ENCODE measurements at places on chromosomes 13 and 19.

GRCh38 chr13:113116206-113116800 is 6.3 kb upstream of the F10 start:
- H3K4me3 ChIP-seq: no peak overlapping the region
- peaks cover 4% of the 10 kb centered on the region for H3K4me1 ChIP-seq

DNA sequence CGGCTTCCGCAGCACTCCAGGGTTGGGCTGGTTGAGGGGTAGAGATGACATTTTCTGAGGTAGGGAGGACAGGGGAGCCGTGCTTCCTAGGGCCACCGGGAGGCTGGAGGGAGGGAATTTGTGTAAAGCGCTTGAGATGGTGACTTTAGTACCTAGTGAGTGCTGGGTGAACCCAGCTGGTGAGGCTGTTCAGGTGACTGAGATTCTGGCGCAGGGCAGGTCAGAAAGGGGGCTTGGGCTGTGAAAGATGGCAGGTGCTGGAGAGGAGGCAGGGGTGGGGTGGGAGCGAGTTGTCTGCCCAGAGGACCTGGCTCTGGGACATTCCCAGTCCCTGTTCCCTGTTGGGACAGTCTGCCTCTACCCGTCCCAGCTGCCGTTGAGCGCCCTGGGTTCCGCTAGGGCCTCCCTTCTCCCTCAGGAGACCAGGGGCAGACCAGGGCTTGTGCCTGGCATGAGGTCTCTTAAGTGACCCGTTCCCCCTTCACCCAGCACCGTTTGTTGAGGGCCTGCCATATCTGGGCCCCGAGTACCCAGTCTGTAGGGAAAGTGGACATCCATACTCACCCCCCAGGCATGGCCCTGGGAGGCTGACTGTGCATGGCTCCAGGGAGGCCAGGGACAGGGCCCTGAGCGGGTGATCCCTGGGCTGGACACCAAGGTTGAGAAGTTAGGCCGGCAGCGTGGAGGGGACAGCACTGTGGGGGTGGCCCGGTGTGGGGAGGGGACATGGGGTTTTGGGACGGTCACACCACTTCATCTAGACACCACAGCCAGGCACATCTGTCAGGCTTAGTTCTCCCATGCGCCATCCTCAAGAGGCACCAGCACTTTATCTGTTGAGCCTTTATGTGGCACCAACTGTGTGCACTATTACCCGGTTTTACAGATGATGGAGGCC is 5.0 kb downstream of the PTOV1 start:
- H3K4me1 ChIP-seq: peaks cover 15% of the 10 kb centered on the region
- H3K27ac ChIP-seq: no peak overlapping the region
- DNase-seq: no peak
- peaks cover 69% of the 10 kb centered on the region for H3K36me3 ChIP-seq

GRCh38 chr13:92941167-92941566 is 285.4 kb upstream of the GPC6 start:
- no peak overlapping the region for H3K27ac ChIP-seq
- no peak overlapping the region for H3K4me3 ChIP-seq
- DNase-seq: no peak
- H3K27me3 ChIP-seq: no peaks in the 10 kb centered on the region

DNA sequence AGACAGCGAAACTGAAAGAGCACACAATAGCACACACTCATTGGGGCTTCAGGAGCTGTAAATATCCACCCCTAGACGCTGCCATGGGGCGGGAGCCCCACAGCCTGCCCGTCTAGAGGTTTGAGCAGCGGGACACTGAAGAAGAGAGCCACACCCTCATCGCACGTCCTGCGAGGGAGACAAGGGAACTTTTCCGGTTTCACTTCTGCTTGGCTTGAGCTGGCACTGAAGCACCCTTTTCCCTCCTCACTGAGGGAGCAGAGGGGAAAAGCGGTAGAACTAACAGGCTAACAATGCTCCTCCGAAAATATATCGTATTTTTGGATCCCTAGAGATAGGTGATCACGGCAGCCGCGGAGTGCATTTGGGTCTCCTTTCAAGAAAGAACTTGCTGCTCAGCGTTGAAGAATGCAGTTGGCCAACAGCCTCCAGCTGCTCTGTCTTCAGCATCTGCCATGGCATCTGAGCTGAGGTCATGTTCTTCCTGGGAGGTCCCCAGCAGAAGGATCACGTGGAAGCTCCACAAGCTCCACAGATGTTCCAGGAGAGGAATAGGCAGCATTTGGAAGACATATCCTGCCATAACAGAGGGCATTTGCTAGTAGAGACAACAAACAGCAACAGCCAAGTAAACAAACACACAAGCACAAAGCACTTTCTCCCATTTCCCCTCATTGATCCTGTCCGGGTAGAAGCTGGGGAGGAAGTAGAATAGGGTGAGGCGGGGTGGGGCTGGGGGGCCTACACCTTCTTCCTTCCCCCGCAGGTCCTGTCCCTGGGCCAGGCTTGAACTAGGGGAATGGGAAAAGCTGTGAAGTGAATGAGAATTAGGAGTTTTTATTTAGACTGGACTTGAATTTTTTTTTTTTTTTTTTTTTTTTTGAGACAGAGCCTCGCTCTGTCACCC is 44.8 kb upstream of the ALOX5AP start:
- H3K4me1 ChIP-seq: no peaks in the 10 kb centered on the region
- H3K4me3 ChIP-seq: no peak overlapping the region
- peak; percentile 92 for DNase-seq

- no peaks in the 10 kb centered on the region for H3K27me3 ChIP-seq
- H3K36me3 ChIP-seq: no peaks in the 10 kb centered on the region
- no peak overlapping the region for H3K4me3 ChIP-seq
- DNase-seq: no peak
- H3K27ac ChIP-seq: no peak overlapping the region
Measured at GRCh38 chr19:2561221-2561620, 85.3 kb downstream of the GADD45B start.

GRCh38 chr19:38412491-38412890 is 9.6 kb downstream of the FAM98C start:
- H3K4me3 ChIP-seq: no peak overlapping the region
- no peaks in the 10 kb centered on the region for H3K36me3 ChIP-seq
- no peak for DNase-seq
- H3K27me3 ChIP-seq: no peaks in the 10 kb centered on the region

DNA sequence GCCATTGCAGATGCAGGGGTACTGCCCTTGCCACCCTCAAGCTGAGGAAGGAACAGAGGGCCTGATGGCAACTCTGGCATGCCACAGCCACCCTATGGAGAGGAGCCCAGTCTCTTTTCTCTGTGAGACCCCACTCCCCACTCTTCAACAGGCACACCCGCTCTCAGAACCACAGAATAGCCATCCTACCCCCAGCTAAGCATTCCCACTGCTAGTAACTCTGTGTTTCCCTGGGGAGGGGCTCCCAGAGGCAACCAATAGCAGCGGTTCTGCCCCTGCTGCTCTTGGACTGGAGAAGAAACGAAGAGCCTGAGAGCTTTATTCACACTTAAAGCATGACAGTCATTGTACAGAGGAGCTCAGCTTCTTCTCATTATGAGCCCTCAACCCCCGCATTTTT is 49.3 kb downstream of the UBL3 start:
- no peaks in the 10 kb centered on the region for H3K36me3 ChIP-seq
- no peak for DNase-seq
- H3K4me3 ChIP-seq: no peak overlapping the region
- peak overlapping the region; percentile 59 for H3K27ac ChIP-seq
- peaks cover 19% of the 10 kb centered on the region for H3K4me1 ChIP-seq
- H3K27me3 ChIP-seq: no peaks in the 10 kb centered on the region

DNA sequence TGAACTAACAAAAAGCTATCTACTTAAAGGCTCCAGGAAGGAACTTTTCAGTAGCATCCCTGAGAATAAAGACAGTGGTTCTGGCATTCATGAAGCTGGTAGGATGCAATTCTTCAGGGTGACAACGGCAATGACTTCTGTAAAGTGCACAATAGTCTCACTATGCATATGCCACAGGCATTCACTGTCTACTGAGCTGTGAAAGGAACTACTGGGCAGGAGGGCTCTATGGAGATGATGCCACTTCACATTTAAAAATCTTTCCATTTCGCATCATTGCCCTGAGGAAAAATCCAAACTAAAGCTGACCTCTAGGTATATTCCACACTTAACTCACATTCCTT is 2020.6 kb upstream of the PCDH20 start:
- no peaks in the 10 kb centered on the region for H3K36me3 ChIP-seq
- no peaks in the 10 kb centered on the region for H3K27me3 ChIP-seq
- no peak for DNase-seq
- H3K4me1 ChIP-seq: peaks cover 2% of the 10 kb centered on the region
- no peak overlapping the region for H3K27ac ChIP-seq

GRCh38 chr13:34738254-34738992 is 203.6 kb upstream of the NBEA start:
- H3K27ac ChIP-seq: no peak overlapping the region
- no peaks in the 10 kb centered on the region for H3K4me1 ChIP-seq
- H3K36me3 ChIP-seq: no peaks in the 10 kb centered on the region
- no peak for DNase-seq
- no peak overlapping the region for H3K4me3 ChIP-seq

- H3K4me3 ChIP-seq: no peak overlapping the region
- H3K4me1 ChIP-seq: no peaks in the 10 kb centered on the region
- no peak for DNase-seq
- H3K27me3 ChIP-seq: no peaks in the 10 kb centered on the region
Measured at GRCh38 chr13:47332149-47332548, 435.3 kb upstream of the HTR2A start.

DNA sequence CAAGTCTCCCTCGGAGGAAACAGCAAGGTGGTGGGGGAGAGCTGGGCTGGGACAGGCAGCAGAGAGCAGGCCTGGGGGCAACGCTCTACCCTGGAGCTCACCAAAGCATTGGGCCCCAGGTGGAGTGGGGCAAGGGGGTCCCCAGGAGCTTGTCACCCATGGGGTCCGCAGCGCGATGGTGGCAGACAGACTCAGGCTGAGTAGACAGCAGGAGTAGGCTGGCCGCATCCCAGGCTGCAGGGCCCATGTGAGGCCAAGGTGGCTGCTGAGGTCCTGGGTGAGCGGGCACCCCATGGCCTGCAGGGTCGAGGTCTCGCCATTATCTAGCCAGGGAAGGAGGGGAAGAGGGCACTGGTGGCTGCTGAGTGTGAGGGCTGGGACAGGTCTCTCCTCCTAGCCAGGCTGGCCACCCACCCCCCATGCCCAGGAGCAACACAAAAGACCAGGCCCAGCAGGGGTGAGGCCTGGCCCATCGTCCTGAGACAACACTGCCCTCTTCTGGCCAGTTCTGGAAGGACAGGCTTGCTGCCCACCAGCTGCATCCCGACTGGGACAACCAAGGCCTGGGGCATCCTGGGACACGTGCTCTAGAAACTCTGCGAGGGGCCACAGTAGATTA is 33.1 kb downstream of the CEBPG start:
- H3K36me3 ChIP-seq: peaks cover 4% of the 10 kb centered on the region
- no peaks in the 10 kb centered on the region for H3K27me3 ChIP-seq
- no peak overlapping the region for H3K27ac ChIP-seq

GRCh38 chr19:47549261-47549862 is 23.6 kb downstream of the ZNF541 start:
- no peaks in the 10 kb centered on the region for H3K36me3 ChIP-seq
- H3K4me1 ChIP-seq: peaks cover 4% of the 10 kb centered on the region
- H3K27me3 ChIP-seq: no peaks in the 10 kb centered on the region
- H3K4me3 ChIP-seq: no peak overlapping the region
- no peak overlapping the region for H3K27ac ChIP-seq

- no peak overlapping the region for H3K4me3 ChIP-seq
- peaks cover 28% of the 10 kb centered on the region for H3K36me3 ChIP-seq
- DNase-seq: no peak
- no peaks in the 10 kb centered on the region for H3K4me1 ChIP-seq
- no peaks in the 10 kb centered on the region for H3K27me3 ChIP-seq
- H3K27ac ChIP-seq: no peak overlapping the region
Measured at GRCh38 chr19:36401475-36401874, 17.0 kb downstream of the ZFP82 start.

GRCh38 chr13:75806117-75806516 is 170.0 kb downstream of the LMO7 start:
- H3K4me3 ChIP-seq: no peak overlapping the region
- no peaks in the 10 kb centered on the region for H3K27me3 ChIP-seq
- H3K27ac ChIP-seq: no peak overlapping the region
- no peak for DNase-seq

GRCh38 chr13:107461751-107462150 is 753.6 kb downstream of the LIG4 start:
- H3K4me1 ChIP-seq: no peaks in the 10 kb centered on the region
- no peak overlapping the region for H3K27ac ChIP-seq
- no peaks in the 10 kb centered on the region for H3K27me3 ChIP-seq
- no peak for DNase-seq

DNA sequence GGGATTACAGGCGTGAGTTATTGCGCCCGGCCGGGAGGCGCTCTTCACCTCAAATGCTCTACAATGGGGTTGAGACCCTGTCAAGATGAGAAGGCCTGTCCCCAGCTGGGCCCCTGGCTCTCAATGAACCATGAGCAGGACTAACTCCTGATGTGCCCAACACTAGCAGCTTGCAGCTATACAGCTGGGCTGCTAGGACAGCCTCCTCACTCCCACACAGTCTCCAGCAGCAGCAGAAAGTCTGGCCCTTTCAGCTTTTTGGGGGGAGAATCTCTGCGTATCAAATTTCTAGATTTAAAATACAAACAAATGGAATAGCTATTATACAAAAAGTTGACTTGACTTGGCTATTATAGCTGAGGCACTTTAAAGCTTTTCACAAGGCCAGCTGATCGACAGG is 30.2 kb downstream of the TMTC4 start:
- no peak overlapping the region for H3K27ac ChIP-seq
- peaks cover 23% of the 10 kb centered on the region for H3K36me3 ChIP-seq
- H3K4me1 ChIP-seq: no peaks in the 10 kb centered on the region
- no peak overlapping the region for H3K4me3 ChIP-seq

GRCh38 chr13:62087124-62087523 is 671.5 kb upstream of the PCDH20 start:
- H3K27ac ChIP-seq: no peak overlapping the region

GRCh38 chr13:89968470-89968869 is 1379.0 kb upstream of the MIR17HG start:
- no peaks in the 10 kb centered on the region for H3K36me3 ChIP-seq
- H3K27me3 ChIP-seq: no peaks in the 10 kb centered on the region
- no peaks in the 10 kb centered on the region for H3K4me1 ChIP-seq
- no peak for DNase-seq
- H3K4me3 ChIP-seq: no peak overlapping the region
- H3K27ac ChIP-seq: no peak overlapping the region

GRCh38 chr13:53411463-53411862 is 382.9 kb downstream of the OLFM4 start:
- no peaks in the 10 kb centered on the region for H3K27me3 ChIP-seq
- no peak overlapping the region for H3K4me3 ChIP-seq
- no peaks in the 10 kb centered on the region for H3K4me1 ChIP-seq
- no peaks in the 10 kb centered on the region for H3K36me3 ChIP-seq
- H3K27ac ChIP-seq: no peak overlapping the region

- no peak overlapping the region for H3K27ac ChIP-seq
- DNase-seq: no peak
- no peak overlapping the region for H3K4me3 ChIP-seq
- peaks cover 1% of the 10 kb centered on the region for H3K36me3 ChIP-seq
Measured at GRCh38 chr13:51684076-51684475, 99.8 kb downstream of the WDFY2 start.

All from trophoblast cell (in vitro differentiated cells and primary cell).